ENCODE measurements at places on chromosomes 1 and 21. TPM values are rescaled to one million over a fixed set of nuclear protein-coding genes. Genes with fewer than 3 reads are reported as not detected.
A peak's percentile ranks its signal among the peaks of the same experiment; 100 is the strongest.

- DNase-seq, result no peak
These were observed 10.6 kb downstream of the OR2W3 start for GRCh38 chr1:247905910-247906503.

DNA sequence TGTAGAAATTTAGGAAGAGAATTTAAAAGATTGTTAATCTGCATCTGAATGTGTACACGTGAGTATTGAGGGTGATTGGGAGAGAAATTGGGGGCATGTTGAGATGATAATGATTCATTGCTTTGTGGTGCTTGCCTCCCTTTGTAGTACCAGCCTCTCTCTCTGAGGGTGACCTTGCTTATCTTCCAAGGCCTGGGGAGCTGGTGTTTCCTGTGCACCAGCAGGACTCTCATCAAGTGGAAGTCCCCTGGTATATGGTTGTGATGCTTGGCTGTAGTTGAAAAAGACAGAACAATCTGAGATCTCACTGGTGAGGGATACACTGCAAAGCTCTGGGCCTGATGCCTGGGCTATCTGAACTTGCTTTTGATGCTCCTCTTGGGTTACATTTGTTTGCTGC is 4.0 kb downstream of the TCHHL1 start:
- no peak for DNase-seq

- no peak for DNase-seq
These were observed 47.3 kb downstream of the NCAM2 start for GRCh38 chr21:21045518-21045917.

DNA sequence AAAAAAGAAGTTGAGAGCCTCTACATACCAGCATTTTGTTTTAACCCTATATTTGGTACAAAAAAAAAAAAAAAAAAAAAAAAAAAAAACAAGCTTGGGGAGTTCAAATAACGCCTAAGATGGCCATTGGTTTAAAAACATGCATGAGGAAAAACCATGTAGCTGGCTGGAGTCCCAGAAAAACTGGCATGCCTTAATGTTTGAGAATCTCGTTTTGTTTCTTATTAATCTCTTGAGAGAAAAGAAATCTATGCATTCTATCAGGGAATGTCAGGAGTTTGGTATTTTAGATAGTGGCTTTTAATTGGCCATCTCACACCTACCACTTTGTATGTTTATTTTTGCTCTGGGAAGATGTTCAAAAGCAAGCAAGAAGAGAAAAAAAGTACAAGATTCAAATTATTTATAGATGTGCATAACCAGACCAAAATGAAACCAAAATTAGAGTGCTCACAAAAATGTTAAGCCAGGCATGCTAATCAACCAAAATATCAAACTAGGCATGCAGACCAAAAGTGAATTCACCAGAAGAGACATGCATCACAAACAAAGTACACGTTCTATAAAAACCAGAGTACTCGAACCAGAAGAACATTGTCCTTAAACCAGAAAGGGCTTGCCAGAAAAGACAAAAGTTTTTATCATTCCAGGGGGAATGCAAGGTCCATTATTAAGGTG is 156.6 kb downstream of the AK5 start:
- DNase-seq, result no peak

DNA sequence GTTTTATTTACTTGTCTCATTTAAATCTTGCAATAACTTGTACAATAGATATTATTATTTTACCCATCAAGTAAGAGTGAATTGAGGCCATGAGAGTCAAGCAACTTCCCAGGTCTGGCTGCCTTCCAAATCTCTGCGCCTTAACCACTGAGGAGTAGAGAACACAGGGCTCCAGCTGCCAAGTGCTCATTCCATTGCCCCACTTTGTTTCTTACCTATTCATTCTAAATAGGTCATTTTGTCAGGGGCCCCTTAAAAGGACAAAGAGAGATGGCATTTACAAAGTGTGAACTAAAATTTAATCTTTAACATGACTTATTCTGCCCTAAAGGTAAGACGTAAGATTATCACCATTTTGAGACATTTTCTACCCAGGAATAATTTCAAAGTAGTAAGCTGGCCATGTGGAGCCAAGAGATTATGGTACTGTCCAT is 3.5 kb downstream of the PPP1R15B start:
- DNase-seq, result peak; percentile 63

GRCh38 chr21:35686156-35686555 is 374.2 kb downstream of the SETD4 start:
- no peak for DNase-seq

- DNase-seq, result no peak
These were observed 5.2 kb upstream of the MR1 start for GRCh38 chr1:181028615-181029014.

DNA sequence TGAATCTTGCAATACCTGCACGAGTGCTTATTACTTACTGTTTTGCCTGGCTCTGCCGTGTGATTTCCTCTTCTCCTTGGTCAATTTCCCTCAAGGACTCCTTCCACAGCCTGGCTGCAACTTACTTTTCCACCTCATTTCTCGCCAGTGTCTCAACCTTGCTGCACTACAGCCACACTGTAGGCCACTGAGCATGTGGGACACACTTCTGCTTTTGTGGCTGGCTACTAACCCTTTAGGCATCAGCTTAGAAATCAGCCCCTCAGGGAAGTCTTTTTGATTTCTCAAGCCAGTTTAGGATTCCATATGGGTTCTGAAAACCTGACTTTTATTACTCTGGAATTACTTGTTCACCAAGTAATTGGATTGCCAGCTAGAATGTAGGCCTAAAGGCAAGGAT is 5.2 kb upstream of the DMRTB1 start:
- DNase-seq, result no peak

GRCh38 chr1:72283307-72284083 is 1.2 kb upstream of the NEGR1 start:
- peak; percentile 51 for DNase-seq

DNA sequence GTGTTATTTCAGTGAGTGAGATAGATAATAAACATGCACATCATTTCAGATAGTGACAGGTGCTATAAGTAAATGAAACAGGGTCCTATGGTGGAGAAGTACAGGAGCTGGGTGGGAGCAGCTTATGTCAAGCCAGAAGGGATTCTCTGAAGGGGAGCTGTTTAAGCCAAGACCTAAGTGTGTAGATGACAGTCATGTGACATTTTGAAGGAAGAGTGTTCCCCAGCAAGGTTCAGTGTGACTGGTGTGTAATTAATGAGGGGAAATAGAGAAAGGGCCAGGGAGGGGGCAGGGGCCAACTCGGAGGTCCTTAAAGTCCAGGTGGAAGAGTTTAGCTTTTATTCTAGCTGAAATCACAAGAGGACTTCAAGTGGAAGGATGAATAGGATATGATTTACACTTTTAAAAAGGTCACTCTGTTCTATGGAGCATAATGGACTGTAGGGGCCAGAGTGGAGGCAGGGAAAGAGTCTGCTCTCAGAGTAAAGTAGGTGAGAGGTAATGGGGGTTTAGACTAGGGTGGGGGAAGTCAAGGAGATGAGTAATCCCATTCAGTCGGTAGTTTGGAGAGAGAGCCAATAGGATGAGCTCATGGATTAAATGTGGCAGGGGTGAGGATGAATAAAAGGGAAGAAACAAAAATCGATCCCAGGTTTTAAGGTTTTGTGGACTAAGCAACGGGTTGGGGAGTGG is 243.1 kb downstream of the CACNA1E start:
- DNase-seq, result no peak

DNA sequence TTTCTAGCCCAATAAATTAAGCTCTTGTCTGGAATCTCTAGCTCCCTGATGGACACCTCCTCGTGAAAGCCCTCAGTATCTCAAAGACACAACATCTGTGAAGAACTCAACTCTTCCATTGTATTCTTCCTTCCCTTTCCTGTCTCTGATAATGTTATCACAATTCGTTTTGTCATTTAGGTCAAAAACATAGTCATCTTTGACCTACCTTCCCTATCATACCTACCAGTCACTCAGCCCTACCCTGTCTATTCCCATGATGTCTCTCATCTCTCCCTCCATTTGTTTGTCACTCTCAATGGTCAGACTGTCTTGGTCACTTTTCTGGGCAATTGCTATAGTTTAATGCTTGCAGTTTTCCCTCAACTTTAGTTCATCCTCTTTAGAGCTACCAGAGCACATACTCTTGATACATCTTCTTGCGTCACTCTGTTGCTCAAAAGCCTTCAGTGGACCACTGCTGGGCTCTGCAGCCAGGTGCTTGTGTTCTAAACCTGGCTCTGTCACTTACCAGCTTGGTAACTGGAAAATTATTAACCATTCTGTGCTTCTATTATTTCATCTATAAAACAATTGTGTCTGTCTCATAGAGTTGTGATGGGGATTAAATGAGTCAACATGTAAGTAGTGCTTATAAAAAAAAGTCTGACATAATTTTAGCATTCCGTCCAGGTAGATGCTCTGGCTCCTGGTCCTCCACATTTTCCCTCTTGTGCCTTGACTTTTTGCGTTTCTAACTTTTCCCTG is 39.6 kb downstream of the DDR2 start:
- DNase-seq, result no peak

DNA sequence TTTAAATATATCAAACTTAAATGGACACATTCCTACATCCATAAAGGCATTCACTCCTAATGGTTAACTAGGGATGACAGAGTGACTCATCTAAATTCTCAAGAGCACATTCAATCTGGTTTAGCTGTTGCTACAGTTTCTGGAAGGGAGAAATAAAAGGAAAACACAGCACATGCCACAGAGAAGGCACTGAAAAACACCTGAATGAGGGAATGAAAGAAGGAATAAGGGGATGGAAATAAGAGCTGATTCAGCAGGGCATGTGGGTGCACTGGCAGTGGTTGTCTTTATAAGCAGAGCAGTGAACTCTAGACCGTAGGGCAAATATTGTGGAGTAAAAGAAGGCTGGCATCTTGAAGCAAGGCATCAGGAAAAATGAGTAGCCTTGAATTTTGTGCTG is 79.3 kb downstream of the LHX4 start:
- no peak for DNase-seq

DNA sequence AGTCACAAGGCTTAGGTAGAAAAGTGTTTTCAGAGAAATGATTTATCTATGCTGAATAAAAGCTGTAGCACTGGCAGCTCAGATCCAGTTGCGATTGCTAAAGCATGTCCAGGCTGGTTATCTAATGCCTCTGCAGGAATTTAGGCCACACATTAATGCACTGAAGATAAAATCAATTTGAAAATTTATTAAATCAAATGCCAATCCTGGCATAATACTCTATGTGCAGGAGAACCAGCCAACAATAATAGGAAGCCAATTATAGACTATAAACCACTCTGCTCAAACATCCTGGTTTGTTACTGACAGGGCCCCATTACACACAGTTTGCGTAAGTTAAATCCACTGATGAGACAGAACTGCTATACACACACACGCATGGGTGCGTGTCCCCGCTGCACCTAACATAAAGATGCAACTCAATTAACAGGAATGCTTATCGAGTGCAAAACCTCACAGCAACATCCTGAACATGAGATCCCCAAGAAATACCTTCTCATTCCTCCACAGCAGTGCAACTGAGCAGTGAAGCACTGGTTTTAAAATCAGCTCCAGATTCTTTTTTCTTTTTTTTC is 40.6 kb downstream of the PTP4A2 start:
- no peak for DNase-seq

GRCh38 chr1:108686614-108687313 is 5.3 kb upstream of the PRPF38B start:
- no peak for DNase-seq

GRCh38 chr1:31396633-31397351 is 16.2 kb upstream of the SERINC2 start:
- DNase-seq, result no peak

GRCh38 chr21:37475186-37475868 is 108.8 kb downstream of the DYRK1A start:
- DNase-seq, result no peak

GRCh38 chr1:218284377-218284916 is 646 bp upstream of the RRP15 start:
- no peak for DNase-seq

DNA sequence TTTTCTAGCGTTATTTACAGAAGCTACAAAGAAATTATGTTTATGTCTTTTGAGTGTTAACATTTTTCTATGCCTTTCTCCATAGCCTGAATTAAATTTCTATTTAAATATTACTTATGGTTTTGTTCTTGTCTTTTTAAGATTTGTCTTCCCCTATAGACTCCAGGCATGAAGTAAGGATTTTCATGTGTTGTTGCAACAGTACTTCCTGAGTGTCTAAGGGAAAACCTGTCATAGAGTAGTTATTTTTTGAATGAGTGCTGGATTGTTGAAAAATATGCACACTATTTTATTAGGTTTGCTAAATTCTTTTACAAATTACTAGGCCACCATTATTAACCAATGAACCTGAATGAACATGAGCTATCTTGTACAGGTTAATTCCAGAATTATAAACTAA is 27.1 kb downstream of the SAMSN1 start:
- DNase-seq, result no peak

DNA sequence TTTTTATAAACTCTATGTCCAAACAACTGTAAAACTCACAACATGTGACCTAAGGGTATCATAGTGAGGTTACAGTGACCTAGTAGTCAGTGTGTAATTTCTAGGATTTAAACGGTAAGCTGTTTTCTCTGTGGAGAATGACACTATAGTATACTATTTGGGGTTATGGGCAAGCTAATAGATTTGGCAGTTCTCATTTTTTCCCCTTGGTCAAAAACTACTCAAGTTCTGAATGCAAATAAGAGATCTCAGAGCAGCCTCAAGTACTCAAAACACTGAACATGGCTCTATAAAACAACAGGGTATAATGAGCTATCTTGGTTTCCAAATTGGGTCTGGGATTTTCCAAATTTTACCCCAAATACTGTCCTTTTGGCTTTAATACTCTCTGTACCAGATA is 88.5 kb upstream of the HMCN1 start:
- no peak for DNase-seq

The TACSTD2 gene
- 3.3 TPM for total RNA-seq

The TXNIP gene
- 398 TPM for total RNA-seq

The XCL1 gene
- 0.13 TPM for total RNA-seq

The HTR6 gene
- not detected for total RNA-seq

The RNU1-3 gene
- 538 TPM for total RNA-seq

The MACF1 gene
- total RNA-seq, result 141 TPM

The MAP1LC3C gene
- total RNA-seq, result not detected

The RBP7 gene
- 2.2 TPM for total RNA-seq

The RAP1GAP gene
- 38.1 TPM for total RNA-seq

The GATAD2B gene
- 20.3 TPM for total RNA-seq
